ENCODE measurements at places on chromosomes 7 and 10. TPM values are rescaled to one million over a fixed set of nuclear protein-coding genes. Genes with fewer than 3 reads are reported as not detected.

DNA sequence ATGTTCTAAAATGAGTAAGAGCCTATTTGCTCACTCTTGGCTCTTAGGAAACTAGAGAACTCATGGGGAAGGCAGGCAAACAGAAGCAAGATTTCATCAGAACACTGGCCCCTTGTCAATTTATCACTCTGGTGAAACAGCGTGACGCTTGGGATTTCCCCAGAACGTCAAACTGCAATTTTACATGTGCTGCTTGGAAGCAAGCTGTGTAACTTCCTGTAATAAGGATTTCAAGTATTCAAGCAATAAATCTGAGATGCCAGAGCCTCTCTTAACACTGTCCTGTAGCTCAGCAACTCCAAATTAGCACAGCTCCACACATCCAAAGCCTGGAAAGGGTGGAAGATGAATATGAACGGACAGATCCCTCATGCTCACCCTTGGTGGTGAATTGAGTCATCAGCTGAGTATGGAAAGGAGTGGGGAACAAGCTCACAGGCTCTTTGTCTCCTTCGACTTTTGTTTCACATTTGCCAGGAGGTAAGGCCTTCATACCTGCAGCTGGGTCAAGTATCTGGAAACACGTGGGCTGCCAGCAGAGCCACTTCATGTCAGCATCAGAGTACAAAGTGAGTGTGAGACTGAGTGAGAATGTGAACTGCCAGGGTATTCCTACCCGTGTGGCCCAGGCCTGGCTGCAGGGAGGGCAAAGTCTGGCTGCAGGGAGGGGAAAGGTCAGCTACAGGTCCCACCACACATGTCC is 140.4 kb upstream of the NAMPT start:
- H3K36me3 ChIP-seq, result peaks cover 22% of the 10 kb centered on the region
- peak overlapping the region; percentile 70 for H3K4me3 ChIP-seq
- H3K4me1 ChIP-seq, result peaks cover 88% of the 10 kb centered on the region
- peaks cover 2% of the 10 kb centered on the region for H3K27me3 ChIP-seq
- DNase-seq, result peak; percentile 89
- H3K27ac ChIP-seq, result peak overlapping the region; percentile 99

DNA sequence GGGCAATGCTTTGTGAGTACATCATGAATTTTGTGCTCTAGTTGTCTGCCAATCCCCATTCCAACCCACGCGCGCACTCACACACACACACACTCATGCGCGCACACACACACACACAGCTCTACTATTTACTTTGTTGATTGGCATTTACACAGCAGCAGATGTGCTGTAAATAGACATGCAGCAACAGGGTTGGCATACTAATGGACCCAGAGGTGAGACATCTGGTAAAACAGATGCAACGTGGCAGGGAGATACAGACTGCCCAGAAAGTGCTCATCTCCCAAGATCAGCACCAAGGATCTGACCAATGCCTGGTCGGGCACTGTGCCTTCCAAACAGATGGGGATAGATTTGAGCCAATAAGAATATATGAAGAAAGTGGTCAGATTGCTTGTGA is 873.0 kb downstream of the SORCS3 start:
- peaks cover 3% of the 10 kb centered on the region for H3K27me3 ChIP-seq
- DNase-seq, result no peak
- no peak overlapping the region for H3K4me3 ChIP-seq
- no peaks in the 10 kb centered on the region for H3K36me3 ChIP-seq

DNA sequence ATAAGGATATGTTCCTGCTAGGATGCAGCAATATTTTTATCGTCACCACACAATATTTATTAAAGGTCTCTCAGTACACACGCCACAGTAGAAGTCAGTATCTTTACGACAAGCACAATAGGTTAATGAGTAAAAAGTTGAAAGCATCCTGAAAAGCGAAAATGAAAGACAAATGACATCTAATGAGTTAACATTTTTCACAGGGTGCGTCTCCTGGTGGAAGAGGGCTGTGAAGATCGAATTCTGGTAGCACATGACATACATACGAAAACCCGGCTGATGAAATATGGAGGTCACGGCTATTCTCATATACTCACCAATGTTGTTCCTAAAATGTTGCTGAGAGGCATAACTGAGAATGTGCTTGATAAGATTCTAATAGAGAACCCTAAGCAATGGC is 10.8 kb downstream of the C1QL3 start:
- H3K27me3 ChIP-seq, result no peaks in the 10 kb centered on the region
- H3K4me3 ChIP-seq, result no peak overlapping the region
- no peaks in the 10 kb centered on the region for H3K4me1 ChIP-seq
- DNase-seq, result no peak

Gene SLC18A3
- total RNA-seq, result not detected

GRCh38 chr7:107877731-107878382 is 13.1 kb upstream of the DLD start:
- DNase-seq, result no peak
- no peak overlapping the region for H3K4me3 ChIP-seq
- no peaks in the 10 kb centered on the region for H3K36me3 ChIP-seq

DNA sequence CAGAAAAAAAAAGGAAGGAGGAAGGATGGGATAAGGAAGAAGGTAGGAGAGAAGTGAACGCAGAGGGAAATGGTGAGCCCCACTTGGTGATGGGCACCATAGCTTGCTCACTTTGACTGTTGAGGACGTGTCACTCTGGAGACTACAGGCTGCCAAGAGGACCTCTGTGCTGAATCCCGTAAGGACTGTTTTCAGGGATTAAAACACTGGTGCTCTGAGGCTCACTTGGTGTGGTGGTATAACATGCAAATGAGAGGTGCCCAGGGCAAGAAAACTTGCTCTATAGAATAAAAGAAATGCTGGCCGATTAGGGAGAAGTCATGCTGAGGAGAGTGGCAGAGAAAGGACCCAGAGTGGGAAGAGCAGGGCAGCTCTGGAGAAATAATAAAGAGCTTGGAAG is 5.3 kb upstream of the IL2RA start:
- DNase-seq, result peak; percentile 3
- H3K27me3 ChIP-seq, result peaks cover 3% of the 10 kb centered on the region
- H3K4me1 ChIP-seq, result peaks cover 86% of the 10 kb centered on the region
- H3K4me3 ChIP-seq, result no peak overlapping the region

- no peaks in the 10 kb centered on the region for H3K36me3 ChIP-seq
- H3K27ac ChIP-seq, result no peak overlapping the region
- no peak for DNase-seq
- no peaks in the 10 kb centered on the region for H3K27me3 ChIP-seq
- H3K4me3 ChIP-seq, result no peak overlapping the region
Observed at GRCh38 chr10:46323176-46323575, 36.4 kb downstream of the ANTXRL start.

- no peak for DNase-seq
- no peak overlapping the region for H3K4me3 ChIP-seq
- H3K27ac ChIP-seq, result no peak overlapping the region
- H3K36me3 ChIP-seq, result no peaks in the 10 kb centered on the region
- no peaks in the 10 kb centered on the region for H3K4me1 ChIP-seq
Observed at GRCh38 chr10:61108915-61109314, 164.9 kb upstream of the RHOBTB1 start.

- no peak overlapping the region for H3K27ac ChIP-seq
- H3K4me3 ChIP-seq, result no peak overlapping the region
- peaks cover 2% of the 10 kb centered on the region for H3K27me3 ChIP-seq
Observed at GRCh38 chr7:115851291-115851690, 179.3 kb downstream of the TFEC start.
